ENCODE measurements at places on chromosomes 1 and 21. TPM values are rescaled to one million over a fixed set of nuclear protein-coding genes. Genes with fewer than 3 reads are reported as not detected.

KCNH1 gene
- polyA plus RNA-seq: not detected

DNA sequence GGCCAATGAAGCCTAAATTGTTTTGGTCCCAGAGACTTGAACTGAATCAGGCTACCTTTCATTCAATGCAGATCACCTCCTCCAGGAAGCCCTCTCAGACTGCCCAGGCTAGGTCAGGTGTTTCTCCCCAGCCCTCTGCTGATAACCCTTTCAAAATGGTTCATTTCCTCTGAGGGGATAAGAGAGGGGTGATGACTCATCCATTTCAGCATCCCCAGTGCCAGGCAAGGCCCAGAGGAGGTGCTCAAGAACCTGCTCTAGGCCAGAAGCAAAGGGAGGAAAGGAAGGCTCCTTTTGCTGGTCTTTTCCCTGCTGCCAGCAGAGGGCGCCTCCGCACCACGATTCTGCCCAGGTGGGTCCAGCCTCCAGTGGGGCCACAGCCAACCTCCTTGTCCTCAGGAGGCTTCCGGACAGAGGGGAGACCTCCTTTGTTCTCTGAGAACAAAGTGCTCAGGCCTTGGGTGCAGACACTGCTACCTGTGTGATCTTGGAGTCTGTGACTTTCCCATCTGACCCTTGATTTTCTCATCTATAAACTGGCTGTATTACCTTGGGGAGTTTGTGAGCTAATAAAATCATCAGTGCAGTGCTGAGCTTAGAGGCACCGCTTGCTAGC, 45.3 kb upstream of the ARHGEF10L start:
- DNase-seq: peak; percentile 23

- no peak for DNase-seq
These were observed 6.6 kb upstream of the SPRR1B start for GRCh38 chr1:153024413-153024812.

GRCh38 chr1:61404597-61405376, 320.2 kb downstream of the TM2D1 start:
- no peak for DNase-seq

- DNase-seq: no peak
These were observed 23.7 kb downstream of the SNX27 start for GRCh38 chr1:151635479-151636072.

Measured in CD8-positive, alpha-beta memory T cell (primary cell).